ENCODE measurements at places on chromosomes 12 and 14. TPM values are rescaled to one million over a fixed set of nuclear protein-coding genes. Genes with fewer than 3 reads are reported as not detected.

Gene C12orf56
- not detected for total RNA-seq

Gene AMIGO2
- total RNA-seq: 9.0 TPM

Gene ARL6IP4
- 166 TPM for total RNA-seq

Gene TAS2R7
- total RNA-seq: not detected

Gene PTPRR
- not detected for total RNA-seq

Gene SPX
- total RNA-seq: 0.29 TPM

Gene KIF5A
- total RNA-seq: 0.58 TPM

Gene RNASE3
- not detected for total RNA-seq

Gene ESPL1
- total RNA-seq: 71.4 TPM

Gene SYT10
- not detected for total RNA-seq

Gene TMPO
- total RNA-seq: 297 TPM

Gene OR6C65
- not detected for total RNA-seq

Gene MUCL1
- total RNA-seq: not detected
